Neural progenitor cell (in vitro differentiated cells): ENCODE measurements at places on chromosomes 1 and 21. TPM values are rescaled to one million over a fixed set of nuclear protein-coding genes. Genes with fewer than 3 reads are reported as not detected.

GRCh38 chr1:46569884-46570725, 18.7 kb upstream of the KNCN start:
- DNase-seq, result no peak
- H3K4me1 ChIP-seq, result peaks cover 24% of the 10 kb centered on the region
- H3K27ac ChIP-seq, result no peak overlapping the region

GRCh38 chr1:77031106-77031662, 163.9 kb downstream of the ST6GALNAC5 start:
- H3K27me3 ChIP-seq, result no peaks in the 10 kb centered on the region
- H3K4me1 ChIP-seq, result peaks cover 22% of the 10 kb centered on the region
- H3K4me3 ChIP-seq, result no peak overlapping the region
- no peak for DNase-seq

DNA sequence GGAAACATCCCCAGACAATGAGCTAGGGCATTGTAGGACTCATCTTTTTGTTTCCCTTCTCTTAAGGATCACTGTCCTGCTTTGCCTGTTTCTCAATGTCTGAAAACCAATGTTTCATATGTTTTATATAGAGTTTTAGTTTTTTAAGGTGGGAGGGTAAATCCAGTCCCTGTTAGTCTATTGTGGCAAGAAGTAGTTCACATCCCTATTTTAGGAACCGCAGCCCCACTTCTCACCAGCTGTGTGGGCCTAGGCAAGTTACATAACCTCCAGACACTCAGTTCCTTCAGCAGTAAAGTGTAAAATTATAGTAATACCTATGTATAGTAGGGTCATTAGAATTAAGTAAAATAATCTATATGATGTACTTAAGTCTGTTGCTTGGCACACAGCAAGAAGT, 105.8 kb upstream of the WLS start:
- peaks cover 27% of the 10 kb centered on the region for H3K4me1 ChIP-seq
- no peaks in the 10 kb centered on the region for H3K36me3 ChIP-seq
- peak overlapping the region; percentile 83 for H3K27ac ChIP-seq
- DNase-seq, result no peak
- no peaks in the 10 kb centered on the region for H3K27me3 ChIP-seq

DNA sequence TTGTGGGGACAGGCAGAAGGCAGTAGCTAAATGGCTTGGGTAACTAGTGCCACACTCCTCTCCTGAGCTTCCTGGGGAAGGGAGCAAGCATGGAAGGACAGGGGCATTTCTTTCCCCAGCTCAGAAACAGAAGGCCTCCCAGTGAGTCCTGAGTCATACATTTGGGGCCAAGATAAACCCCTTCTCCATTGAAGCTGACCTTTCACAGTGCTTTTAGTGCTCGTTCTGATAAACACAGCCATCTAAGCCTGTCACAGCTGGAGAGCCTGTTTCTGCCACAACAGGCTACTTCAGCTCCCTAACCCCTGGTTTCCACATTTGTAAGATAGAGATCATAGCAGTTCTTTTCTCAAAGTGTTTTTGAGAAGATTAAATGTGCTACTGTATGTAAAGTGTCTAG, 374.0 kb downstream of the LMX1A start:
- peaks cover 72% of the 10 kb centered on the region for H3K27me3 ChIP-seq
- peaks cover 24% of the 10 kb centered on the region for H3K4me1 ChIP-seq
- peak; percentile 12 for DNase-seq

GRCh38 chr1:116667575-116668105, at the start of gene IGSF3:
Gene IGSF3 (minus strand): TSS chr1:116667733. CDS start chr1:116666326, 1,407 bp downstream.
- peaks cover 13% of the 10 kb centered on the region for H3K27me3 ChIP-seq
- H3K4me3 ChIP-seq, result peak within 1 kb of the TSS; percentile 91
- H3K36me3 ChIP-seq, result no peaks in the 10 kb centered on the region
- no peak within 1 kb of the TSS for H3K27ac ChIP-seq
- H3K4me1 ChIP-seq, result peaks cover 37% of the 10 kb centered on the region

DNA sequence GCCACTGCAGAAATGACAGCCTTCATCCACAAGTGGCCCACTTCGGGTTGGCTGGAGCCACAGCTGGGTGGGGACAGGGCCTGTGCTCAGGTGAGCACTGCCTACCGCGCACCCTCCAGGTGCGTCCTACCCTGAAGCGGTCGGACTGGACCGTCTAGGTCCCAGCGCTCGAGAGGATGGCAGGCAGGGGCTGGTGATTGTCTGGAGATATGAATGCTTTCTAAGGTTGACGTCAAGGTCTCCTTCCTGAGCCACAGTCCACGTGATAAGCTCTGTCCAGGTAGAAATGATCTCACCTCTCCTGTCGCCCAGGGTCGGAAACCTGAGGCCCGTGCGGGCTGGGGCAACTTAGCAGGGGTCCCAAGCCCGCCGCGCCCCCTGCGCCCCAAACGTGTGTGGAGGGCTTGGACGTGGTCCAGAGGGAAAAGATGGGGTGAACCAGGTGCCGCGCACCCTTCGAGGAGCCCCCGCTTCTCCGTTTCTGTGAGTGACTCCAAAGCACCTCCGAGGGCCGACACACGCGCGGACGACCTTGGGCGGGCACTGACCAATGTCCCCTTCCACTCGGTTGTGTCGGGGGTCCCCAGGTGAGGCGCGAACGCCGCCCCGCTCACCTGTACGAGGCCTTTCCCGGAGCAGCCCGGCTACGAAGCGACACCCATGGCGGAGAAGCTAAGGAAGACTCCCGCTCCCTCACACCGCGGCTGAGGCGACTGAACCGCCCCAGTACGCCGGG, 853 bp upstream of the DOP1B start:
- peak overlapping the region; percentile 55 for H3K4me3 ChIP-seq
- peak; percentile 6 for DNase-seq
- H3K4me1 ChIP-seq, result peaks cover 4% of the 10 kb centered on the region
- no peaks in the 10 kb centered on the region for H3K36me3 ChIP-seq
- peaks cover 42% of the 10 kb centered on the region for H3K27me3 ChIP-seq

The IGSF21 gene
- 1.7 and 6.9 TPM in 2 replicates for total RNA-seq

GRCh38 chr1:204678721-204679475, 6.6 kb downstream of the LRRN2 start:
- no peaks in the 10 kb centered on the region for H3K36me3 ChIP-seq
- H3K27me3 ChIP-seq, result peaks cover 21% of the 10 kb centered on the region
- H3K4me3 ChIP-seq, result no peak overlapping the region
- H3K4me1 ChIP-seq, result peaks cover 6% of the 10 kb centered on the region
- no peak overlapping the region for H3K27ac ChIP-seq

The CBR3 gene
- total RNA-seq, result not detected in 2 replicates

DNA sequence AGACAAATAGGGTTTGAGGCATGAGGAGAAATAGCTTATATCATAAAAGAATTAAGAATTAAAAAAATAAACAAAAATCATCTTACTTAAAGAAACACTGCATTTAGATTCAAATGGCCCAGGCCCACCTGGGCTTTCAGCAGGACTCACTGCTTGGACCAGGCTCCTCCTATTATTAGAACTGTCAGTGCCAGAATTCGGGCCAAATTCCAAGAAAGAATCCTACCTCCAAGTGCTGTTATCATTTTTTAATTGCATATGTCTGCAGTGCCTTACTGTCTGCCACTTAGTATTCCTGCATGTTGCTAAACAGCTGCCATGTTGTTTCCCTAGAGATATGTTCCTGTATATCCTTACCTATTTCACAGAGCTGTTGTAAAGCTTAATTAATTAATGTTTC, 112.0 kb downstream of the BARHL2 start:
- no peak for DNase-seq
- H3K27me3 ChIP-seq, result no peaks in the 10 kb centered on the region
- H3K4me1 ChIP-seq, result no peaks in the 10 kb centered on the region
- H3K4me3 ChIP-seq, result no peak overlapping the region

The OR2T11 gene
- not detected in 2 replicates for total RNA-seq

- no peak overlapping the region for H3K4me3 ChIP-seq
- no peaks in the 10 kb centered on the region for H3K36me3 ChIP-seq
- no peaks in the 10 kb centered on the region for H3K27me3 ChIP-seq
- peaks cover 7% of the 10 kb centered on the region for H3K4me1 ChIP-seq
- no peak overlapping the region for H3K27ac ChIP-seq
Observed at GRCh38 chr21:44310628-44311507, 11.0 kb downstream of the PFKL start.

GRCh38 chr21:25953659-25954058, 216.9 kb downstream of the APP start:
- H3K27ac ChIP-seq, result no peak overlapping the region
- no peak for DNase-seq
- no peaks in the 10 kb centered on the region for H3K27me3 ChIP-seq
- peaks cover 6% of the 10 kb centered on the region for H3K36me3 ChIP-seq
- H3K4me3 ChIP-seq, result no peak overlapping the region

The BATF3 gene
- total RNA-seq, result 0.53 TPM in 1 of 2 replicates, not detected in the other

The TRPM2 gene
- total RNA-seq, result 0.28 TPM in 1 of 2 replicates, not detected in the other

- no peaks in the 10 kb centered on the region for H3K36me3 ChIP-seq
- DNase-seq, result no peak
- no peak overlapping the region for H3K27ac ChIP-seq
- H3K27me3 ChIP-seq, result no peaks in the 10 kb centered on the region
- no peaks in the 10 kb centered on the region for H3K4me1 ChIP-seq
Observed at GRCh38 chr21:45867671-45868081, 113.9 kb upstream of the COL6A1 start.

GRCh38 chr1:104132382-104132973, 382.8 kb downstream of the AMY1C start:
- H3K27me3 ChIP-seq, result no peaks in the 10 kb centered on the region
- H3K36me3 ChIP-seq, result no peaks in the 10 kb centered on the region
- no peak overlapping the region for H3K4me3 ChIP-seq
- peak; percentile 68 for DNase-seq
- H3K4me1 ChIP-seq, result no peaks in the 10 kb centered on the region

DNA sequence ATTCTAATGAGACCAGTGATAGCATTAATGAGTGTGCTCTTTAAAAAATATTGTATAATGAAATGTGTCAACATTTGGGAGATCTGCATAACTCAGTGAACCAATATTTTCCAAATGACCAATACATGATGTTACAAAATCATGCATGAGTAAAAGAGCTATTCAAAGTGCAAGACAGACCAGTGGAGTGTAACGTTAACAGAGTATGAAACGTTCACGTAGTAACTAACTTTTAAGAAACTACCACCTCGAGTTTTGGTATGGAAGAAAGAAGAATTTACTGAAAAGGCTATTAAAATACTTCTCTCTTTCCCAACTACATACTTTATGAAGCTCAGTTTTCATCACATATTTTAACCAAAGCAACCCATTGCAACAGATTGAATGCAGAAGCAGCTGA, 9.6 kb upstream of the SLC6A9 start:
- H3K4me3 ChIP-seq, result no peak overlapping the region
- no peaks in the 10 kb centered on the region for H3K36me3 ChIP-seq
- DNase-seq, result no peak
- H3K27me3 ChIP-seq, result no peaks in the 10 kb centered on the region
- no peak overlapping the region for H3K27ac ChIP-seq
- H3K4me1 ChIP-seq, result peaks cover 16% of the 10 kb centered on the region

GRCh38 chr1:240385985-240386978, 225.7 kb downstream of the GREM2 start:
- no peak overlapping the region for H3K4me3 ChIP-seq
- H3K27me3 ChIP-seq, result no peaks in the 10 kb centered on the region
- H3K4me1 ChIP-seq, result no peaks in the 10 kb centered on the region
- H3K27ac ChIP-seq, result no peak overlapping the region

The CDCA8 gene
- total RNA-seq, result 49.3 and 65.0 TPM in 2 replicates

The CHIA gene
- not detected in 2 replicates for total RNA-seq

The BCL10 gene
- 17.4 and 28.2 TPM in 2 replicates for total RNA-seq

The SH2D5 gene
- 5.1 and 7.7 TPM in 2 replicates for total RNA-seq

GRCh38 chr1:87834941-87835340, 506.3 kb downstream of the LMO4 start:
- no peak overlapping the region for H3K4me3 ChIP-seq
- no peaks in the 10 kb centered on the region for H3K27me3 ChIP-seq
- H3K27ac ChIP-seq, result no peak overlapping the region
- no peaks in the 10 kb centered on the region for H3K4me1 ChIP-seq
- DNase-seq, result no peak
